Activated T-cell treated with anti-CD3 and anti-CD28 coated beads, Interleukin-2, amount 50 U/mL, for 72 hours (primary cell): ENCODE measurements at places on chromosomes 5 and 9.
A peak's percentile ranks its signal among the peaks of the same experiment; 100 is the strongest.

GRCh38 chr9:81052846-81053245 lies 636.5 kb downstream of the TLE1 start:
- no peak for DNase-seq

DNA sequence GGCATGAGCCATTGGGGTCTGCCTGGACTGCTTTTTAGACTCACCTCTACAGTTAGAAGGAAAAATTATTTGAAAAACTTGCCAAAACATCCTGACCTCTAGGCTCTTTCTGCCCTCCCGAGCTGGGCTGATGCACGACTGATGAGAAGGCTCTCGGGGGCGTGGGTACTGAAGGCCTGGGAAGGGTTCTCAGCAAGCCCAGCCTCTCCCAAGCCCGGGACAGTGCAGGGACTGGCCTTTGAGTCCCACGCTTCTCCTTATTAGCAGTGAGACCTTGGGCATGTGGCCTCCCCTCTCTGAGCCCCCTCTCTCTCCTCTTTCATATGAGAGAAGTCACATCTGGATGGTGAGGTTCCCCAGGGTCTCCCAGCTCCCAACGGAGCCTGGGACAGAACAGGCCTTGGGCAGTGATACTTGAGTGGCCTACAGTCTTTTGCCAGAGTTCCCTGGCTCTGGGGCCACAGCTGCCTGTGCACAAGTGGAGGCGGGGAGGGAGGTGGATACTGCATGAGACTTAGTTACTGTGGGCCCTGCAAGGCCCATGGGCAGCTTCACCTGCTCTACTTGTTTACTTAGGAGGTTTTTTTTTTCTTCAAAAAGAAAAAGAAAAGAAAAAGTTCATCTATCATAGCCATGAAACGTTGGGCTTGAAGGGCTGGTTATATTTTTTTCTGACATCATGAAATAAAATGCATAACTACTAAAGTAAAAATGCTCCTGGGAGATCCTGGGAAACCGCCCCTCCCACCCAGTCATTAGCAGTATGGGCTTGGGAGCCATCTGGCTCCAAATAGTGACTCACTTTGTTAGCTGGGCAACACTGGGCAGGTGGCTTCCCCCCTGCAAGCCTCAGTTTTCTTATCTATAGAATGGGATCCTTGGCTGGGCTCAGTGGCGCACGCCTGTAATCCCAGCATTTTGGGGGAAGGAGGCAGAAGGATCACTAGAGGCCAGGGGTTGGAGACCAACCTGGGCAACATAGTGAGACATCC lies 139.4 kb downstream of the GAPVD1 start:
- no peak for DNase-seq

DNA sequence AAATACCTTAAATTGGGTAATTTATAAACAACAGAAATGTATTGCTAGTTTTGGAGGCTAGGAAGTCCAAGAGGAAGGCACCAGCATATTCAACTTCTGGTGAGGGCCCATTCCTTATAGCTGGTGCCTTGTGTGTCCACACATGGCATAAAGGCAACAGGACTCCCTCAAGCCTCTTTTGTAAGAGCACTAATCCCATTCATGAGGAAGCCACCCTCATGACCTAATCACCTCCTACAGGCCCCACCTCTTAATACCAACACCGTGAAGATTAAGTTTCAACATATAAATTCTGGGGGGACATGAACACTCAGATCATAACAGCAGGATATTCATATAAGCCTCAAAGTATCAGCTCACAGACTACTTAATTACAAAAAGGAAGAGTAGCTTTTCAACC lies 4.0 kb upstream of the PLAC8L1 start:
- no peak for DNase-seq

GRCh38 chr5:3140117-3140516 lies 388.6 kb upstream of the IRX2 start:
- DNase-seq, result no peak

GRCh38 chr5:121706686-121707085 lies 145.0 kb upstream of the FTMT start:
- no peak for DNase-seq

DNA sequence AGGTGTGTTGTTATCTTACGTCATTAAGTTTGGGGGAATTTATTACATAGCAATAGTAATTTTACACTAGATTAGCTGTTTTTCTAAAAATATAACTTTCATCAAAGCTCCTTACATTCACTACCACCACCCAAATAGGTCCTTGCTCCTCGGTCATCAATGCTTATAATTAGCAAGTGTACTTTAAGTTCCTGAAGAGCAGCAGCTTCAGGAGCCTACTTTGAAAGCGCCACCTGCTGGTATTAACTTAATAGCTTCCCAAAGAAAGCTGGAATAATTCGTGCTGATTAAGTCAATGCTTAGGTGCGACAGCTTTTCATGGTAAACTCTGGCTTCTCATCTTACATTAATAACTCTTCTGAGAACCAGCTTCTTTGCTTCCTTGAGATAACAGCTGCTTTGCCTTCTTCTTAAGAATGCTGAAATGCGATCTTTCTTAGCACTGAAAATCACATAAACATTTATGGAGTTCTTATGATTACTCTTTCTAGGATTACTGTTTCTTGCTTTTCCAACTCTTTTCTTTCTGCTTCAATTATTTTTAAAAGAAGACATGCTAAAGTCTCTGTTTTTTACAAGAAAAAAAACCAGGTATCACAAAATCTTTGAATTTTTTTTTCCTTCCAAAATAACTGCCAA lies 10.0 kb upstream of the C5 start:
- DNase-seq, result peak; percentile 19

- no peak for DNase-seq
These were observed 49.9 kb upstream of the C5orf46 start for GRCh38 chr5:147956064-147956841.

DNA sequence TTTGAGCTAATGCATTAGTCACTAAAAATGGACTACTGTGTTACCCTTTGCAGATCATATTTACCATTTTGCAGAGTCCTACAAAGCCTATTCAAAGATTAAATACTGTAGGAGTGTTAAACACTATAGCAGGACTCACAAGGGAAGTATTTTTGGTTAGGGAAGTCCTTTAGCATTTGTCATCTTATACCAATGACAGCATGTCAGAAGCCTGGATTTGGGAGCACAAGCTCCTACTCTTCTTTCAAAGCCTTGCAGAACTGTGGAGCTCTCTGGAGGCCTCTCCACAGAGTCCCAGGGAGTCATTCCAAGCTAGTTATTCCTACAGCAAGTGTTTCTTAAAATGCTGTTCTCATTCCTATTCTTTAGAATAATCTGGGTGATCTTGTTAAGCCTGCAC lies 288.8 kb downstream of the PIK3R1 start:
- no peak for DNase-seq

DNA sequence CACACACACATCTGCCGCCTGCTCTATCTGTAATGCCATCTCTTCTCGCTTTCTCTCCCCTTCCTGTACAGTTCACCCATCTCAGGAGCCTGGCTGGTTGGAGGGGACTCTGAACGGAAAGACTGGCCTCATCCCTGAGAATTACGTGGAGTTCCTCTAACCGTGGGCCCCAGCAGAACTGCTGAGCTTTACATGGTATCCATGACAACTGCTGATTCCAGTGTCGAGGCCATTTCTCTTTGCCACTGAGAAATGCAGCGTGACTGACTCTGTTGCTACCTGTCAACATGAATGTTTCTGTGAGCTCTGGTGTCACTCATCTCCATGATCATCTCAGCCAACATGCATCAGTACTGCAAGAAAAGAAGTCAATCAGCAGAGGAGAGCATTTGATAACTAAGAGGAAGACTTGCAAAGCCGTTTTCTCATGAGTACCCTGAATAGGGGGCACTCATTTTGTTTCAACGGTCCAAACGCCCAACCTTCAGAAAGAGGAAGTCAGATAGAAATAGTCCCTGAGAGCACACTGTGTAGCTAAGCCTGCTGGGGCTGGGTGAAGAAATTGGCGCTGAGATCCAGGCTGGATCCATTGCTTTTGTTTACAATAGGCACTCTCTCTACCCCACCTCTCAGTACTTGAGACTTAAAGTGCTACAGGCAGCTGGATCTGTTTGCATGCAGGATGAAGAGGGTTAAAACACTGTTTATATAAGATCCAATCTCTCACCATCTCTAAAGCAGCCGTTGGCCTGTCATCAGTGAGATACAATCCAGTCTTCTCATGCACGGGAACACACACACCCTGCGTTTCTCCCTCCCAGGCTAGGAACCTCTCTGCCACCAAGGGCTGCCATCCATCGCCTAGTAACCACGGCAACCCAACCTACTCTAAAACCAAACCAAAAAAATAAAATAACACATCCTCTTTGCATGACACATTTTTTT lies 180.9 kb downstream of the NR3C1 start:
- DNase-seq, result peak; percentile 56

DNA sequence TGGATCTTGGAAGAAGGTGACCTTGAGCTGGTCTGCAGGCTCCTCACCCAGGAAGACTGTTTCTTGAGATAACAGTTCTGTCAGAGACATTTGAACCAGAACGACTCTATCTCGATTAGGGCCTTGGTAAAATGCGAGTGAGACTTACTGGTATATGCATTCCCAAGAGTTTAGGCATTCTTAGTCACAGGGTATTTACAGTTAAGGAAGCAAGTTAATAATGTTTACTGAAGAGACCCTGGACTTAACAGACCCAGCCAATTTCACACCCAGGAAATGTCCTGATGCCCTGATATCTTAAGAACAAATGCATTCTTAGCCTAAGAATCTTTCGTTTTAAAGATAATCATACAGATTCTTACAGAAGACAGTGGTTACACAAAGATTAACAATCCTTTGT lies 1867.2 kb upstream of the C9orf72 start:
- no peak for DNase-seq

GRCh38 chr9:27539479-27540441 lies 10.1 kb upstream of the MOB3B start:
- DNase-seq, result no peak

GRCh38 chr5:179307931-179308471 lies 37.3 kb downstream of the ADAMTS2 start:
- no peak for DNase-seq

DNA sequence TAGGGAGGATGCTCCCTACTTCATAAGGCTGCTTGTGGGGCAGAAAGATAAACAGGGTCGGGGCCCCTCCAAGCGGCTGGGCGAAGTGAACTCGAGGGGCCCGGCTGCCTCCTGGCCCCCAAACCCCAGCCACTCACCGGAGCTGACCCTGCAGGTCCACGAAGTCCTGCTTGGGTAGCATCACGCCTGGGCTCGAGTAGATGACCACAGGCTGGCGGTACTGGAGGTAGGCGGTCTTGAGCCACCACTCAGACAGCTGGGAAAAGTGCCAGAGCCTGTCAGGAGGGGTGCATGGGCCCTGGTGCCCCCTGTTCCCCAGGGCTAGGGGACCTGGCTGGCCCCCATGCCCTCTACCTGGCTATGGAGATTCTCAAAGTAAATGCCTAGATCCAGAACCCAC lies 6.5 kb downstream of the CRAT start:
- no peak for DNase-seq

DNA sequence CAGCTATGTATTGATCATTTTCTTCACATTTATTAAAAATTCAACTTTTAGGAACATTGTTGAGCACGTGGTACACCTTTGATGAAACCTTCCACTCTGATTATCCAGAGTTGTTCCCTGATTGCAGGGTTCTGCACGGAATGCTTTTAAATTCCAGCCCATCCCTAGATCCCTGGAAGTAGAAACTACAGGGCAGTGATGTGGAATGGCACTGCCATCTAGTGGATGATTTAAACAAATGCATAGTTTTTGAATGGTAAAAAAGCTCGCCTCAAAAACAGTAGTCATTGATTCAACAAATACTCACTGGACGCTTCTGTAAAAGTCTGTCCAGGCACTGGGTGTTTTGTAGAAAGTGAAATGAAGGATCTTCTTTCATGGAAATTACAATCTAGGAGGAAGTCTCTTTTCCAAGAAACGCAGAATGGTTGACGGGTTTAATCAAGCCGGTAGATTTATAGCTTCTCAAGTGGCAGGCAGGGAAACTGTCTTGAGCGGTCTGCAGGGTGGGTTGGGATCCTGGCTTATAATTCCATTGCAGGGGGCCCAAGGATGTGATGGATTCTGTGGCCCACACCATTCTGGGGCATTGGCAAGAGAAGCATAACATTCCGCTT lies 118.4 kb downstream of the ARHGAP26 start:
- DNase-seq, result no peak

- DNase-seq, result no peak
These were observed 211.2 kb downstream of the RAB3C start for GRCh38 chr5:58793888-58794657.

DNA sequence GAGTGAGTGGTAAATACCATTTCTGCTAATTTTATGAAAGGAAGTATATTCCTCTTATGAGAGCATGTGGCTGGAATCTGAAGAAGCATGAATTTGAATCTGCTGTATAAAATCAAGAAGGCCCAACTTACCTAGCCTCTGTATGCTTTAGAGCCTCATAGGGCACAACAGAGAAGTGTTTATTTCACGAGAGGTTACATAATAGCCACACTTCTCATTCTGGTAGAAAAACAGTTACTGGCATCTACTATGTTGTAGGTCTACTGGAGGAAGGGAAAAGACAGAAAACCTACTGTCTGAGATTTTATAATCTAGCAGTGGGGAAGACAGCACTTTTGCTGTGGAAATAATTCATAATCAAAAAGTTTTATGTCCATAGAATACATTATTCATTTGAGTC lies 172.6 kb upstream of the ZNF608 start:
- no peak for DNase-seq

GRCh38 chr5:145775893-145776444 lies 59.2 kb downstream of the PRELID2 start:
- DNase-seq, result no peak

- no peak for DNase-seq
These were observed 821.2 kb downstream of the PTPRD start for GRCh38 chr9:9791611-9792010.

- no peak for DNase-seq
These were observed 21.5 kb downstream of the OBP2B start for GRCh38 chr9:133187561-133188005.

GRCh38 chr9:32524892-32525708 lies 896 bp downstream of the RIGI start:
- peak; percentile 21 for DNase-seq

DNA sequence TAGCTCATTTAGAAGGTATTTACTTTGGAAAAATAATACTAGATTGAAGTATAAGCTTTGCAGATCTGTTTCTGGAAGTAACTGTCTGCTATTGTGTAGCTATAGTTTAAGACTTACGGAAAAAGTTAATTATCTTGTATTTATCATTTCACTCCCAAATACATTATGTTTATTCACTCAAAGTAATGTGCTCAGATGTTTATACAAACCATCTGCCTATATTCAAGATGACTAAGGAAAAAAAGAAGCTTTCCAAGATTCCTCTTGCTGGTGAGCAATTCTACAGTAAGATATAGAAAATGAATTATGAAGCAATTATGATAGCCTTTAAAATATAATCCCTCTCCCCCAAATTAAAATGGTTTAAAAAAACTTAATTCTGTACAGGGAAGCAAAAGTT lies 137.9 kb downstream of the KIAA0825 start:
- no peak for DNase-seq

GRCh38 chr5:57802131-57802530 lies 319.5 kb upstream of the ACTBL2 start:
- DNase-seq, result no peak

DNA sequence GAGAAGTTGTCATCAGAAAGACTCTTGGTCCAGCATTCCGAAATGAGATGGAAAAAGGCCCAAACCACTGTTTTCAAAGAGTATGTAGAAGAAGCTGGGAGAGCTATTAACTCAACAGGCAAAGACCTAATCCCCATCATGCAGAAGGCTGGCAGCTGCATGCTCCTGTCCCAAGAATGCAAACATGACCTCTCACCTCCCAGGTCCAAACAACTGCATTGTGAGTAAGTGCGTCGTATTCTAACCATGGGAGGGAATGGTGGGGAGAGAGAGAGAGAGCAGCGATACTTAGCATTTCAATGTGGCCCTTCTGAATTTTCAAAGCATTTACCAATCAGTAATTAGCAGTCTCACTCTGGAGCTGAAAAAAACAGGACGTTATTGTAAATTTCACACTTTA lies 27.6 kb downstream of the TRPC7 start:
- no peak for DNase-seq

- no peak for DNase-seq
These were observed 14.2 kb upstream of the NRARP start for GRCh38 chr9:137316012-137316981.
